ENCODE measurements at places on chromosomes 2 and 18.

GRCh38 chr2:139631966-139632365, 851.8 kb upstream of the NXPH2 start:
- DNase-seq: no peak

GRCh38 chr2:128371248-128371630, 52.6 kb upstream of the HS6ST1 start:
- no peak for DNase-seq

DNA sequence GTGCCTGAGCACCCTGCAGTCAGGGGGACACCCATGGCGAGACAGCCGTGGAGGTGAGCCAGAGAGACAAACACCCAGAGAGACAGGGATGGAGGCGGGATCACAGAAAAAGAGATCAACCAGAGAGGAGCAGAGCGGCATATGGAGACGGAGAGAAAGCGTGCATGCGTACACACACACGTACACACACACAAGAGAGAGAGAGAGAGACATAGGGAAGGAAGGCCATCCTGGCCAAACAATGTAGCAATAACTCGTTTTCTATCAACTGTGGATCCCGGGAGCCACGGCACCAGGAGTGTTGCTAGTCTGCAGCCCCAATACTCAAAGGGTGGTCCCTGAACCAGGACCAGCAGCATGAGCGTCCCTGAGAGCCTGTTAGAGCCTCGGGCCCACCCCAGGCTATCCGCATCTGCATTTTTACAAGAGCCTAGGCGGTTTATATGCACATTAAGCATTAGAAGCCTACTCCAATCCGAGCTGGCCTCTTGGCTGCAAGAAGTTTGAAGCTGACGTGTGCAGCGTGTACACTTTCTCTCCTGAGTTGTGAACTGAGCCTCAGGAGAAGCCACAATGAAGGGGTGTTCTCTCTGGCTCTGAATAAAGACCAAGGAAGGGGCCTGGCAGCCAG, 50.1 kb upstream of the MYCN start:
- DNase-seq: no peak

- DNase-seq: no peak
Observed at GRCh38 chr2:96819128-96819875, 3.2 kb downstream of the CNNM3 start.

- DNase-seq: no peak
Observed at GRCh38 chr2:85257359-85257969, 70.3 kb downstream of the TGOLN2 start.

- no peak for DNase-seq
Observed at GRCh38 chr2:25161055-25161781, 7.2 kb downstream of the POMC start.

DNA sequence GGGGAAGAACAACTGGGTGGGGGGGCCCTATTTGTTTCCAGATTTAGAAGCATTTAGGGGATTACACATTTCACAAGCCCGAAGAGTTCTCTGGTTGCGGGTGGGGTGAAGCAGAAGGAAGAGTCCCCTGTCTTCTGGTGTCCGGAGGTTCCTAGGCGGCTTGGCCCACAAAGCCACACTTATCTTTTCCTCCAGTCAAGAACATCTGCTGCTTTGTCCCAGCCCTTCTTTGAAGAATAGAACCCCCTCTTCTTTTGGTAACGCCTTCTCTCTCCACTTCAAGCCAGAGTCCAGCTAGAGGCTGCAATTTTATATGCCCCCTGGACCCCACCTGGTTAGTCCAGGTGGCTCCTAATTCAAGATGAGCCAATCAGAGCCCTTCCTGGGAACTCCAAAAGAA, 15.8 kb downstream of the BOLA3 start:
- no peak for DNase-seq

GRCh38 chr18:46422552-46423055, 234.4 kb downstream of the LOXHD1 start:
- DNase-seq: no peak

- DNase-seq: no peak
Observed at GRCh38 chr18:79816981-79817606, 19.4 kb downstream of the KCNG2 start.

- DNase-seq: no peak
Observed at GRCh38 chr2:71800106-71800809, 346.9 kb downstream of the DYSF start.

DNA sequence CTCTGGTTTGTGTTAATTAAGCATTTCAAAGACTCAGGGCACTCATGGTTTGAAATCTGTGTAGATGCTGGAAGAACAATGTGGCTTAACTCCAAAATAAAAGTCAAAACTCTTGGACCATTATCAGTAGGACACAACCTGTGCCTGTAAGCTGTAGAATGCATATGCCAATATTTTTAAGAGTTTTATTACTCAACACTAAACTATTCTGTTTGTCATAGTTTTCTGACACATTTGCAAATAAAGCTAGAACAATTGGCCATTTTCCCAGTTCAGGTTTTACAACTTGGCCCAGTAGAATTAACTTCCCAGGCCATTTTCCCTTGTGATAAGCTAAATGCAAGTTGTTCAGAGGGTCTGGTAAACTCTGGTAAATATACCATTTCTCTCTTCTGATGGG, 713.1 kb downstream of the CBLN2 start:
- DNase-seq: no peak

DNA sequence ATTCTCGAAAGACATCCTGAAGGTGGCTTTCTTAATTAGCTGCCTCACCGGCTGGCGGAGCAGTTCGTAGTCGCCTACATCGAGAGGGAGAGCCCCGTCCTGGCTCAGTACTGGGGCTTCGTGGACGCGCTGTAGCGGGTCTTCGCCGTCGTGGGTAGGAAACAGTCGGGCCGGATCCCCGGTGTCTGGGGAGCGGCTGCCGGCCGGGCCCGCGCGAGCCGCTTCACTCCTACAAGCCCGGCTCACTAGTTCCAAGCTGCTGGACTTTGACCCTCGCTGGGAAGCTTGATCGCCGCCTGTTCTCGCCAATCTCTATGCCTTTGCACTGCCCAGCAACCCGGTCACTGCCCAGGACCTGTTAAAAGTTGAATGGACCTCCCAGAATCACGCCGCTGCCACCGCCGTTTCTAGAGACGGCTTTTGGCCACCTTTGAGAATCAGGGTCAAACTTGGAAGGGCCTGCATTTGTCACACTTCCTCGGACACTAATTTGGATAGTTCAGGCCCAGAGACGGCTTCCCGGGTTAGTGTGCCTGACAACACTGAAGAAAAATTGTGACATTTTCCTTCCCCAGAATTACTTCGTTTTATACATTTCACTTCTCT, 41.4 kb upstream of the AKAIN1 start:
- no peak for DNase-seq

DNA sequence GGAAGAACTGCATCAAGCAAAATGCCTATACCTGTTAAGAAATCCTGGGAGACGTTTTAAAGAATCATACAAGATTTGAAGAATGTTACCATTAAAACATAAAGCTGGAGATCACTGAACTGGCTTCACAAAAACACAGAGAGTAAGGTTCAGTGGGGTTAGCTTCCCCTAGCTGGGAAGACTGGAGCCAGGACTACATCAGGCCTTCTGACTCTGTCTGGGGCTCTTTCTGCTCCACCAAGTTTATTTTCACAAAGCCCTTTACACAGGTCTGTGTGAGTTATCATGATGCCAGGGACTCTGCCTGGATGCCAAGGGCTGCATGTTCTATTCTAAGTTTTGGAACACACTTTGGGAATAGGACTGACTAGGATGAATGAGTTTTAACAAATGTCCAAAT, 47.3 kb upstream of the DNER start:
- DNase-seq: no peak

GRCh38 chr18:21912339-21913239, 172.0 kb downstream of the MIB1 start:
- no peak for DNase-seq

- no peak for DNase-seq
Observed at GRCh38 chr2:210938228-210938627, 381.8 kb downstream of the CPS1 start.

DNA sequence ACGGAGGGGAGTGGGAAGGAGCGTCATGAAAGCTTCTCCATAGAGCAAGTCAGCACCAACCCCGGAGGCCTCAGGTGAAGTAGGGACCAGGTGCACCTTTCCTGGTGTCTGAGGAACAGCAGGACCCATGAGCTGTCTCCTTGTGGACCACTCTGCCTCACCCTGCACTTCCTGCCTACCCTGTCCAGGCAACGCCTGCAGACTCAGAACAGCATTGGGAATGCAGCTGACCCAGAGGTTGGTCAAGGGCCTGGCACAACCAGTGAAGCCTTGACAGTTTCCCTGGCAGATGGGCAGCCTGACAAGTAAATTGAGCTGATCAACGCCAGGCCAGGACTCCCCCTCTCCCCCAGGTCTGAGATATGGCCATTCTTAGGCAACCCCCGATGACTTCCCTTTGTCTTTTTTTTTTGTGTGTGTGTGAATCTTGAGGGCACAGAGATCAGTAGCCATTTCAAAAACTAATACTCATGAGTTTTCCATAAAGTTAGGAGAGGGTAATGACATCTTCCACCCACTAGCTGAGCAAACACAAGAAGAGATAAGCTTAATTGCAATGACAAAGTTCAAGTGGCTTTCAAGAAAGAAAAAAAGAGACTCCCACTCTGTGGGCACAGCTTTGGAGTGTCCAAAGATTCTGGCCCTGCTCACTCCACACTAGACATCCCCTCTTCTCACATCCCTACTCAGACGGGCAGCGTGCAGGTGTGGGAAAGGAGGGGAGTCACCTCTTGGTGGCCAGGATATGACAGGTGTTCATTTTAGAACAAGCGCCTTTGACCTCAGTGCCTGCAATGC, 3.5 kb upstream of the FABP1 start:
- DNase-seq: no peak

GRCh38 chr2:157420771-157421323, 23.0 kb downstream of the CYTIP start:
- no peak for DNase-seq

- DNase-seq: no peak
Observed at GRCh38 chr2:223169830-223170605, 118.0 kb downstream of the KCNE4 start.

GRCh38 chr2:152598975-152599759, 118.1 kb downstream of the PRPF40A start:
- DNase-seq: no peak

DNA sequence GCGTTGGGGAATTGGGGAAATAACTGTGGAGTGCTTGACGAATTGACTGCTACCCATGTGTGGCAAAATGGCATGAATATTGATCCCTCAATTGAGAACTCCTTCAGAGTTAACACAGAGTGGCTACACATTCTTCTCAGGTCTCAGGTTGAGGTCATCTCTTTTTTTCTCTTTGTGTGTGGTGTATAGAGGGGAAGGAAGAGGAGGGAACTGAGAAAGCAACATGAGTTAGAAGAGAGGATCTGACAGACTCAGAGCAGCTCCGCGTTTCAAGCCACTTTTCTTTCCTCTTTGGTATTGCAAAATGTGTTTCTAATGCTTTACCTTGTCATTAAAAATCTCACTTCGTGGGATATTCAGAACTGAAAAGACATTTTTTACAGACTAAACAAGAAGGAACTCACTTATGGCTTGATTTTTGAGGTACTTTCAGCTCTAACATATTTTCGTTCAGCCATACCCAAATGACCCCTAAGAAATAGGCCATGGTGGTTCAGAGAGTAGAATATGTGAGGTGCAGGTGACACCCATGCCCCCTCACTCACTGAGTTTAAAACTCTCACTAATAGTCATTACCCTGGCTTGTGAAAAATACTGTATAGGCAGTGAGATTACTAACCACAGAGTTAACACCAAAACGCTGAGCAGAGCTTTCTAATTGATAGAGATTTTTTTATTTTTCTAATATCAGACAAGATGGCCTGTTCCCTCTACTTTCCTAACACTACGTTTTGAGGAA, 22.5 kb downstream of the STAT4 start:
- no peak for DNase-seq

GRCh38 chr2:100783987-100784386, 36.0 kb upstream of the NPAS2 start:
- DNase-seq: no peak

DNA sequence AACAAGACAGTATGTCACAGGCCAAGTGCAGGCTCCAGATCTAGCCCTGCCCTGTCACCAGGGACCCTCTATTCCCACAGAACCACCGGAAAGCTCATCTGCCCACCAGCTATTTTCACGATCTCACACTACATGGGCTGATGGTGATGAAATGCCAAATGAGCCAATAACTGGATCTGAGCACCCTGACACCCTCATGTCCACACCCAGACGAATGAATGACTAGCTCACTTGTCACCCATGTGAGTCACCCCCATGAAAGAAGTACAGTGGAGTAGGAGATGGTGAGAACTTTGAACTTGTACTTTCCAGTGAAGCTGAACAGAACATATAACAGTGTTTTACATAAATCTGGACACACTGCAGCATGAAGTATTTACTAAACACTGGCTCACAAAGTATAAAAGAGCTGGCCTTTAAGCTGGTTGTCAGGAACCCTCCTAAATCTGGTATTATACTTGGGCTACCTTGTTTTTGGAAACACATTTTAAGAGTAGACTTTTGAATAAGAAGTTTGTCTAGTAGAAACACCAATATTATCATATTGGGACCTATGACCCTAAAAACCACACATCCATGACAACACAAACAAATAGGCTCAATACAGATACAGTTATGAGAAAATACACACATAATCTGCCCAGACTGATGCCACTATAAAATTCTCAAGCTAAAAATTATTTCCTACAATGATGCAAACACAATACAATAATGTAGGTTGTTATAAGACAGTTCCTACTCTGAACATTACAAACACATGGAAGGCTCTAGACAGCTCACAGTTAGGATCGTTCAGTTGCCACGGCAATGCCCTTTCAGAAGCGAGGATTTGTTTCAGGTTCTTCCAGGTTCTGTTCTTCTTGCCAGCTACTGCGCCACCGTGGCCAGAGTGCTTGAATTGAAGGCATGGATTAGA, 19.0 kb downstream of the INO80C start:
- DNase-seq: no peak

DNA sequence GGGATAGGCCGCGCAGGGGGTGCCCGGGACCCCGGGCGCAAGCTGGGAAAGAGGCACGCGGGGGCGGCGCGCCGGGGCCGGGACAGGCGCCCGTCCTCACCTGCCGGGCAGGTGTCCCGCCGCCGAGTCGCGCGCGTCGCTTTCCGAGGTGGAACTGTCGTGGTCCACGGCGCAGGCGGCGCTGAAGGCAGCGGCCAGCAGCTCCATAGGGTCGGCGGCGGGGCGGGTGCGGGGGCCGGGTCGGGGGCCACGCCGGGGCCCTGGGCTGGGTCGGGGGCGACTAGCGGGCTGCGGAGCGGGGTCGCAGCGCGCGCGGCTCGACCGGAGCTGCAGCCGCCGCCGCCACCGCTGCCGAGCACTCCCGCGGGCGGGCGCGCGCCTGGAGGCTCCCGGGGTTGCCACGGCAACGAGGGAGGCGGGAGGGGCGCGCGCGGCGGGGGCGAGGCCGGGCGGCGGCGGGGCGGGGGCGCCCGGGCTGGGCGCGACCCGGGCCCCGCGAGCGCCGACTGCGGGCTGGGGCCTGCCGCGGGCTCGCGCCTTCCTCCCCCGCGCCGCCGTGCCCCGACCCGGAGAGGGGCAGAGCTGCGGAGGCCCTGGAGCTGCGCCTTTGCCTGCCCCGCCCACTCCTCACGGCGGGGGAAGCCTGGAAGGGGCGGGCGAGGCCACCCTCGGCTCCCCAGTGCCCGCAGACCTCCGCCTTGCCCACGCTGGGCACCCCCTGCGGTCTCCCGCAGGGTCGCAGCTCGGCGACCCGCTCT, 57.9 kb downstream of the SNORC start:
- DNase-seq: no peak

GRCh38 chr2:86510436-86510933, 52.8 kb downstream of the CHMP3 start:
- no peak for DNase-seq

Measured in nucleus accumbens (tissue), 56 donors.